ENCODE measurements at places on chromosomes 1 and 21.
A peak's percentile ranks its signal among the peaks of the same experiment; 100 is the strongest.

- peak; percentile 46 for DNase-seq
These were observed 19.3 kb downstream of the SH2D2A start for GRCh38 chr1:156797212-156797871.

DNA sequence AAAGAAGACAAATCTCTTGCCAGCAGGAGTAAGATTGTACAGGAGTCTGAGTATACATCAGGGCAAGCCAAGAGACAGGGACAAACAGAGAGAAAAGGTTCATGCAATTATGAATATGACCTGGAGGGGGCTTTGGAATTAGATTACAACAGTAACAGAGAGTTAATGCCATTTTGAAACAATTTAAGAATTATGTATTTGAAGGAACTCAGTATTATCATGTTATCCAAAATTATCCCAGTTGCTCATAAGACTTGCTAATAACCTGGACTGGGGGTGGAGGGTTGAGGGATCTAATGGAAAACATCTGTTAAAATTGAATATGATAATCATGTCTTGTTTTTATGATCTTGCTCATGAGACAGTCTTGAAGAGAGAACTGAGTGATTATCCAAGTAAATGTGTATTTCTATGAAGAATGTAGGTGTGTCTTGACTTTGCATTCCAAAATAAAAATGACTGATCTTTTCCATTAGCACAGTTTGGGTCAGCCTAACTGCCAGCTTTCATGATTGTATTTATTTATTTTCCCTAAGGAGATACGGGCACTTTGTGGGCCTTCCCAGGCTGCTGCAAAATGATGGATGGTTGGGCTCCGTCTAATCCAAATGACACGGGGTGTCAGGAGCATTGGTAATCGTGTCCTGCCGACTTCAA lies 117.7 kb downstream of the ERG start:
- no peak for DNase-seq

- no peak for DNase-seq
These were observed 139.2 kb downstream of the NEK7 start for GRCh38 chr1:198295971-198296370.

DNA sequence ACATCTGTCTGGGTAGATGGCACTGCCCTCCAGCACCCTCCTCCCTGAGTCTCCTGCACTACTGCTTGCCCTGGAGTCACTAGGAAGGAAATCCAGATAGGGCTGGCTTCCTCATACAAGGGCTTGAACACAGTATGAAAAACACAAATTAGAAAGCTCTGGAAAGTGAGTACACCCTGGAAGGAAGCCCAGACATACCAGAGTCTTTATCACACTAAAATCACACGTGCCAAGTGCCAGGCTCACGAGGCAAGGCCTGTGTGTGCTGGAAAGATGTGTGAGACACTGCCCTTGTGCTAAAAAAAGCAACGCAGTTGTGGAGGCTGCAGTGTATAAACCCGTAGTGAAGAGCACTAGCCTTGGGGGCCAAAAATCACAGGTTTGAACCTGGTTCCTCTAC lies 28.3 kb upstream of the S100A7 start:
- no peak for DNase-seq

- no peak for DNase-seq
These were observed 297.0 kb downstream of the GPATCH2 start for GRCh38 chr1:217333939-217334338.

- no peak for DNase-seq
These were observed 76.1 kb downstream of the SIPA1L2 start for GRCh38 chr1:232553809-232554208.

- no peak for DNase-seq
These were observed 25.4 kb downstream of the IVNS1ABP start for GRCh38 chr1:185291652-185292051.

All from stimulated activated CD4-positive, alpha-beta T cell treated with anti-CD3 and anti-CD28 coated beads, Interleukin-2, amount 100 ng/mL, for 48 hours (primary cell).